ENCODE measurements at places on chromosomes 5 and 9. TPM values are rescaled to one million over a fixed set of nuclear protein-coding genes. Genes with fewer than 3 reads are reported as not detected.
A peak's percentile ranks its signal among the peaks of the same experiment; 100 is the strongest.

Gene RALGPS1
- total RNA-seq = 86.6 TPM

- peak; percentile 61 for DNase-seq
Measured at GRCh38 chr9:137138058-137138721, 764 bp upstream of the GRIN1 start.

DNA sequence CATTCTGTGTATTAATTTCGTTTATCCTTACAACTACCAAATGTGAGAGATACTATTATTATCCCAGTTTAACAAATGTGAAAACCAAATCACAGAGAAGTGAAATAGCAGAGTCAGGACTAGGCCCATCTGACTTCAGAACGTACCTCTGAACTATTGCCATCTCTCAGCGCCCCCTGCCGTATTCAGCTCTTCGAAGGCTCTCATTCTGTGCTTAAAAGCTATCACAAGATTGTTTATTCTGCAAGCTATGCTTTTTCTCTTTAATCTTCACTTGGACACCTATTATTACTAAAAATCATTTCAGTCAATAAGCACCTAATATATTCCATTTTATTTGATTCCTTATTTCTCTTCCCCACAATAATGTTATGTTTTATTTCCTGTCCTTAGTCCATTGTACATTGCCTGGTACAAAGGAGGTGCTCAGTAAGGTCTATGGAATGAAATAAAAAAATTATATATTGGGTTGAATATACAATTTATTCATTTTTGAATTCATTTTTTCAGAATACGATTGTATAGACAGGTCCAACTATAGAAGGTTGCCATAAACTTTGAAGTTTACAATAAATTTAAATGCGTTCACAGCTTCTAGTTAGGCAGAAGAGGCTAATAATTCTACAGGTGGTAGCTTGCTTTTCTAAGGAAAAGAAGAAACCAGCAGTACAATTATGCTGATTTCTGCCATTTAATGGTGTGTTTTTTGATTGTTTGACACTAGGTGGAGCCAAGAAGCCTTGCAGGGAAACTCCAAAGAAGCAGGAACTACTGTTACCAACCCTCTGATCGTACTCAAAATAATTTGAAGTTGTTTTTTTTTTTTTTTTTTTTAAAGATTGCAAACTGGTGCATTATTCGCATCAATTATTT is 202.2 kb upstream of the DMRTA1 start:
- DNase-seq = no peak

DNA sequence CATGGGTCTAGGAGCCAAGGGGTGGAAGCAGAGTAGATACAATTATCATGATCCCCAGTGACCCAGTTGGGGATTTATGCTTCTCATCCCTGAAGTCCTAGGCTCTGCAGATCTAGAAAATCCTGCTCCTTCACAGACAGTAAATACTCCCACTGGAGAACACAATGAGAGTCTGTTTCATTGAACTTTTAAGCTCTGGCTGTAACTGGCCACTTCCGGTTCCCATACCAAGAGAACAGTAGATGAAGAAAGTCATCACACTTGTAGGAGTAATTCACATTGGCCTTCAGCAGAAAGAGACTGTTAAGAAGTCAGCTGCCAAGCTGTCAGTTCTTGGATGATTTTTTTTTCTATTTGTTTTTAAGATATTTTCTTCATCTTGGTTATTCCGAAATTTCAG is 597.1 kb downstream of the ACTL7B start:
- DNase-seq = no peak

GRCh38 chr5:67515020-67515689 is 318.6 kb upstream of the CD180 start:
- DNase-seq = no peak

DNA sequence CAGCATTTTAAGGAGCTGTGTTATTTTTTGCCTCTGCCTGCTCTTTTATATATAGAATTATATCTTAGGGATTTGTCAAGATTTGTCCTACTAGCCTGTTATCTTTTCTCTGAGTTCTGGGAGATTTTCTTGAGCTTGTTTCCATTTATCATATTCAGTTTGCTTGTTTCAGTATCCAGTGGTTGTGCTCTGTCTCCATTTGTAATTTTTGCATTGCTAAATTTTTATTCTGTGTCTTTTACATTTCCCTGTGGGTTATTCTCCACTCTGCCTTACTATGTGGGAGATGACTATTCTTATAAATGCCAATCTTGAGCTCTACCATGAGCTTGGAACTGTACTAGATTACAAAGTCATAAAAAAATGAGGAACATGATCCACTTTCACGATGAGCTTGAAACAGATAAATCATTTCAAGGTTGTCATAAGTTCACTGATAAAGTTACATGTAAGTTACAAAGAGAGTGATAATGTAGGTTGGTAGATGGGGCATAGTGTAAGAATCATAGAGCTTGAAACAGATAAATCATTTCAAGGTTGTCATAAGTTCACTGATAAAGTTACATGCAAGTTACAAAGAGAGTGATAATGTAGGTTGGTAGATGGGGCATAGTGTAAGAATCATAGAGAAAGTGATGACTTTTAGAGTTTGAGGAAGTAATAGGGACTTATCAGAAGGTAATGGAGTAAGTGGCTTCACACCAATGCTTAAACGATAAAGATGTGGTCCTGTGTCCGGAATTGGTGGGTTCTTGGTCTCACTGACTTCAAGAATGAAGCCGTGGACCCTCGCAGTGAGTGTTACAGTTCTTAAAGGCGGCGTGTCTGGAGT is 287.3 kb downstream of the ADGRV1 start:
- no peak for DNase-seq

DNA sequence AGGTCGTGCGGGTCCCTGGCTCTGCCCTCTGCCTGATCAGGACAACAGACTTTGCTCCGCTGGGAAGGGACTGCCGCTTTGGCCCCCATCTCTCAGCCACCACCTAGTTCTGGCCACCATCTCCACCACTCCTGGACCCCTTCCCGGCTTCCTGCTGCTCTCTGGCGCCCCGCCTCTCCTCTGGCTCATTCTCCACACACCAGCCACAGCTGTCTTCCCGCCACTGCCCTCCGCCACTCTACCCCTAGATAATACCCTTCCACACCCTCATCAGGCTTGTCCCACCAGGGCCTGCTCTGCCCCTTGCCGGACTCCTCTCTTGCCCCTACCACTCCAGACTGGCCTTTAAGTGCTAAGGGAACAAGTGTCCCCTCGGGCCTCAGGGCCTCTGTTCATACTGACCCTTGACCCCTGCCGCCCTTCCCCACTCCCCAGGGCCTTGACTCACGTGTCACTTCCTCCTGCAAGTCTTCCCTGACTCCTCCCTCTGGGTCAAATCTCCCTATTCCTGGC is 3.0 kb upstream of the CDX1 start:
- no peak for DNase-seq

DNA sequence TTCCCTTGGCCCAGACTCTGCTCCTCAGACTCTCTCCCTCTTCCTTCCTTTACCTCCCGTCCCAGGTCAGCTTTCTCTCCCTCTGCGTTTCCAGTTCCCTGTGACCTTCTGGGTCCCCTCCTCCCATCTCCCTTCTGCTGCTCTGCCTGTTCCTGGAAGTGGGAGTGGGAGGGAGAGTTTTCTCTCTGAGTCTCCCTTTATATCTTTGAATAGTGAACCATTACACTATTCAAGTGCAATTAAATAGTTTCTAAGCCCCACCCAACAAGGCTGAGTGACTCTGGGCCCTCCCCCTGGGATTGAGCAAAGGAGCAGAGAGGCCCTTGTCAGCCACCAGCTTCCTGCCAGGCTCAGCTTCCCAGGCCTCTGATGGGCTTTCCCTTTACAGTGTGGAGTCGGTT is 34.8 kb downstream of the THBS4 start:
- peak; percentile 17 for DNase-seq

Gene PCDHA4
- total RNA-seq = 18.6 TPM

Gene LPCAT1
- total RNA-seq = 129 TPM

DNA sequence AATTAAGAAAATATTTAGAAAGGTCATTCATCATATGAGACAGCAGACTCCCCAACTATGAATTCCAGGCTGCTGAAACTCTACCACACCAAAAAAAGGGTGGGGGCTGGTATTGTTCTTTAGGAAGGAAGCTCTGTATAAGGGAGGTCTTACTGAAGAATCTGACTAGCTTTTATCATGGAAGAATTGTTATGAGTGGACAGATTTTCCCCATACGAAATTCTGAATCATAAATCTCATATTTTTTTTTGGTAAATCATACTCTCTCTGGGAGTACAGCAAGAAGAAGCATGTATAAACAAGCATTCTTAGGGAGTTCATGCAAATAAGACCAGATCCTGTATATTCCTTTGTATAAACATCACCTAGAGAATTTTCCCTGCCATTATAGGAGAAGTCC is 220.0 kb downstream of the SLC12A2 start:
- DNase-seq = no peak

- DNase-seq = no peak
Measured at GRCh38 chr5:73288803-73289720, 116.1 kb downstream of the TMEM174 start.

Gene OR2K2
- not detected for total RNA-seq

Gene CNTFR
- 14.0 TPM for total RNA-seq

Gene TRIM36
- 98.4 TPM for total RNA-seq

Gene C5orf46
- not detected for total RNA-seq

DNA sequence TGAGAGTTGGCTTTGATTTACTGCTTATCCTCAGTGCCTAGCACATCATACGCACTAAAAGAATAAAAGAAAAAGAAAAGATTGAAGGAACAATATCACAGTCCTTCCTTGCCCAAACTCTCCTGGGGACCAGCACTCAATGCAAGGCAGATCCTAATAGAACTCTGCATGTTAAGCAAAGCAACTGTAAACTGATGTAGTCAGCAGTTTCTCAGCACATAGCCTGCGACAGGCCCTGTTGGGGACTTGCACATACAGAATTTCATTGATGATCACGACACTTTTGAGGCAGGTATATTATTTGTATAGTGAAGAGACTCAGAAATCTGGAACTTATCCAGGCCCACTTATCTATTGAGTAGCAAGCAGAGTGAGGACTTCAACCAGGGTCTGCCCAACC is 15.4 kb downstream of the NIPAL4 start:
- no peak for DNase-seq

- no peak for DNase-seq
Measured at GRCh38 chr5:137207023-137207760, 291.9 kb downstream of the SPOCK1 start.

DNA sequence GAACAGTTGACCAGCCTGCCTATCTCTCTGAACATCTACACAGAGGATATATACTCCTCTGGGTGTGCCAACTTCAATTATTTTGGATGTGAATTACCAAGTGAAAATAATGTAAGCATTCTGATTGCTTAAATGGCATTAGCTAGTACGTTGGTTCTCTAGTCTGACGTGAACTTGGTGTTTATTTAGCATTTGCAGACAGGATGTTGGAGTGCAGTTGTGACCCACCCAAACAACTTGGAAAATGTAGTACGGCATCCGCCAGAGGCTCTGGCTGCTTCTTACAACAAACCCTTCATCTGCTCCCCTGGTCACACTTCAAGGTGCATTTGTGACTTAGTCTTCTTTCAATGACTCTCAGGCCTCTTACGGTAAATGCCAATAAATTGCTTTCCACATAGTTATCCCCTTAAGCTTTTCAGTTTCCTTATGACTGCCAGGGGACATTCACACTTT is 616.6 kb downstream of the PDE4D start:
- no peak for DNase-seq

DNA sequence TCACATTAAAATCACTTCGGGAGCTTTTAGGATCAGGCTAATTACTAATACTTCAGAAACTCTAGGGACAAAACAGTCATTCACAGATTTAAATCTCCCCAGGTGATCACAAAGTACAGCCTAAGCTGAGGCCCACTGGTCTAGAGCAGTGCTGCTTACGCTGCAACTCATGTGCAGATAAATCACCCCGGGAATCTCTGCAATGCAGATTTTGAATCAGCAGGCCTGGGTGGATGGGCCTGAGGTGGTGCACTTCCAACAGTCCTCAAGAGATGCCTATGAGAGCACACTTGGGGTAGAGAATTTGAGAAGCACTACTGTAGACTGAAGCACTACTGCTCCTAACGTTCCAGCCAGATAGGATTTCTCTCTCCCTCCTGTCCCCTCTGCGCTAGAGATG is 28.4 kb downstream of the CSF1R start:
- DNase-seq = no peak

DNA sequence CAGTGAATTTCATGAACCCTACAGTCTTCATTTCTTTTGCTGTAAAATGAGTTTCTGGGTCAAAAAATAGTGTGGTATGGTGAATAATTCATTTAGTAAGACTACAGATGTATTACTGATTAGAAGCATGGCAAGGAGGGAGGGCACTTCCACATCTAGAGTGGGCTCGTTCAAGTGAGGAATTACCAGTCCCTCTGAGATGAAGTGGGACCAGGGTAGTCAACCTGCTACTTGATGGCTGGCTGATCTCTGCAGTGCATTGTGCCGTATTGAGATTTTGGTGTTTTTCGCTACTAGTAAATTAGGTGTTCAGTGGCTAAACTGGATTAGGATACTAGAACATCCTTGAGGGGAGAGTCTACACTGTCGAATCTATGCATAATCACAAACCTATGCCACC is 10.8 kb downstream of the CDC37L1 start:
- no peak for DNase-seq

- no peak for DNase-seq
Measured at GRCh38 chr5:177253252-177253651, 50.3 kb downstream of the RAB24 start.
